Panc1 (cell line): ENCODE measurements at places on chromosomes 7 and 10. TPM values are rescaled to one million over a fixed set of nuclear protein-coding genes. Genes with fewer than 3 reads are reported as not detected.

- no peak for DNase-seq
These were observed 46.2 kb downstream of the WDR11 start for GRCh38 chr10:120897343-120897742.

Gene FAM3C
- total RNA-seq: 55.4 TPM

GRCh38 chr10:124597846-124598165, 136.2 kb downstream of the LHPP start:
- no peak for DNase-seq

Gene TECTB
- not detected for total RNA-seq

DNA sequence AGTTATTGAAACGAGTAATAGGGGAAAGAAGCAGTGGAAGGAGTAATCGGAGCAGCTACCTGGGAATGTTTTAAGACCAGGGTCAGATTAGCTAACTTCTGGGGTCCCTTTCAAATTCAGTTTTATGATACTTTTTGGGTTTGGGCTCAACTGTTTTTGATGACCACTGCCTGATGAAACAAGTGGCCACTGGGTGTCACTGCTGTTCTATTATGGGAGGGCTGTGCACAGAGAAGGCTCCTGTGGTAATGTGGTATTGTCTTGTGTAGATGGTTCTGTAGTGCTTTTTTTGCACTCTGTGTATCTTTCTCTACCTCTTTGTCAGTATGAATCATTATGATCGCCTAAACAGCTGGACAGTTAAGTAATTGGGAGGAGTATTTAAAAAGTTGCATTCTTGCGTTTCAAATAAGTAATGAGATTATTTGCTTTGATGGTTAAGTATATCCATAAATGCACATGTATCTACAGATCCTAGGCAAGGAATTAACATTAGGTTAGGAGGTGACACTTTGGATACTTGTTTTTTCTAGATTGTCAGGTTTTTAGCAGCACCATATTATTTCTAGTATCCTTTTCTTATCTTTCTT, 128.4 kb downstream of the ABCA13 start:
- DNase-seq: peak; percentile 52

Gene NODAL
- total RNA-seq: not detected

Gene VAX1
- total RNA-seq: 4.6 TPM

Gene GIMAP4
- 0.26 TPM for total RNA-seq

- no peak for DNase-seq
These were observed 29.1 kb downstream of the SPOCK2 start for GRCh38 chr10:72058989-72059842.

- no peak for DNase-seq
These were observed 519.1 kb upstream of the GALNT17 start for GRCh38 chr7:70612811-70613210.

Gene HIPK2
- 34.1 TPM for total RNA-seq

DNA sequence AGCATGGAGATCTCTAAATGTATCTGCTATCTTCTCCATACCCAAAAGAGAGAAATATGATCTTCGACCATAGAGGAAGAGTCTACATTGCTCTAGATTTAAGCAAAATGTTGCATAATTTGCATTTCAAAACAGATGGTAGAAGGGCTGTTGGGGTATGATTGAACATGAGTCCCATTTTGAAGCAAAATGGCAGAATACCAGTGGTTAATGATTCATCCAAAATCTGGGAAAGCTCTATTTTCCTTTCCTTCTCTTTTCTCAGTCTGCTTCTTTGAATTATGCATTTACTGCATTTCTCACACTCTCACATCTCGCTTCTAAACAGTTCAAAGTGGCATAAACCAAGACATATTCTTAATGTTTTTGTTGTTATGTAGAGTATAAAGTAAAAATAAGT, 178.5 kb downstream of the MACC1 start:
- no peak for DNase-seq

Gene MPP7
- 0.49 TPM for total RNA-seq

DNA sequence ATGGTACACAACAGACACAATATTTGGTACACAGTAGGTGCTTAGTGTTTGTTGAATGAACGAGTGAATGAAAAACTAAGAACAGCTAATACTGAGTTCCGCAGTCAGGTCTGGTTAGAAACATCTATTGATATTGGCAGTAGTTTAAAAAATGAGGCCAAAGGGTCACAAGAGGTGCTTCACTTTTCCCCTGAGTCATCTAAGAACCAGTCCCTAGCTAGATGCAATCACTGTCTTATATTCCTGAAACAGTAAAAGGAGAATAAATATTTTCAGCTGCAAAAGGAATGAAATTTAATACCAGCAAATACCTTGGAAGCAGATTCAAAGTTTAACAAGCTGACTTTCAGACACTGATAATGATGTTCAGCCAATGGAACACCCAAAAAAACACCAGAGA, 54.5 kb downstream of the SCRN1 start:
- DNase-seq: no peak

DNA sequence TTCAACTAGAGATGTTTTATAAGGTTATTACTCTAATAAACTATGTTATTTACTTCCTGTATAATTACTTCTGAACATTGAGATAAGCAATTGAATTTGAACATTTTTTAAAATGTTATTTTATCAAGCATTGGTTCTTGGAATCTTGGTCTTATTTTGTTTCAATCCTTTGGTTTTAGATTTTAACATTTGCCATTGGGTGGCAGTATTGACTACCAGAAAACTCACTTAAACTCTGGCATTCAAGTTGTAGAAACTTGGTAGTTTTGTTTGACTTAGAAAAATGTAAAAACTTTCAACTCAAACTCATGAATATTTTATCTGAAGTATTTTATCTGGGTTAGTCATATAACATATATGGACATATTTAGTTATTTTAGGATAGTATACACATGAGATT, 48.1 kb downstream of the ATRNL1 start:
- DNase-seq: no peak

Gene SLC26A3
- 0.36 TPM for total RNA-seq

- no peak for DNase-seq
These were observed 299.5 kb downstream of the KCNMA1 start for GRCh38 chr10:77338143-77338542.

GRCh38 chr7:106609416-106609815, 51.5 kb downstream of the CCDC71L start:
- no peak for DNase-seq

Gene TMEM176B
- 0.31 TPM for total RNA-seq

Gene EGR2
- 0.82 TPM for total RNA-seq

- DNase-seq: no peak
These were observed 4.4 kb downstream of the CD36 start for GRCh38 chr7:80642871-80643270.

DNA sequence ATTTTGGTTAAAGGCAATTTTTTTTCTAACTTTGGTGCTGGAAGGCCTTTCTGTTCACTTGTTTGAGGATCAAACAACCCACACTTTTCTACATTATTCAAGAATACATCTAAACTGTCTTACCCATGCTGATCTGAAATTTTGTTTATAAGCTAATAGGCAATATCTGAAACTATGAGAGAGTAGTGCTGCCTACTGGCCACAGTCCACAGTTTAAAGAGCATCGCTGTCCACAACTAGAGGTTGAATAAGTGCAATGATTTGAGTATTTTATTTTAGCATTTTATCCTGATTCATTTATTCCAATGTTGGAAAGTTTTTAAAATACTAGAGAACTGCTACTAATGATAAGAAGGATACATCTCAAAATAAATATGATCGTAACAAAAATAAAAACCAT, 306.9 kb downstream of the ELMO1 start:
- DNase-seq: no peak

DNA sequence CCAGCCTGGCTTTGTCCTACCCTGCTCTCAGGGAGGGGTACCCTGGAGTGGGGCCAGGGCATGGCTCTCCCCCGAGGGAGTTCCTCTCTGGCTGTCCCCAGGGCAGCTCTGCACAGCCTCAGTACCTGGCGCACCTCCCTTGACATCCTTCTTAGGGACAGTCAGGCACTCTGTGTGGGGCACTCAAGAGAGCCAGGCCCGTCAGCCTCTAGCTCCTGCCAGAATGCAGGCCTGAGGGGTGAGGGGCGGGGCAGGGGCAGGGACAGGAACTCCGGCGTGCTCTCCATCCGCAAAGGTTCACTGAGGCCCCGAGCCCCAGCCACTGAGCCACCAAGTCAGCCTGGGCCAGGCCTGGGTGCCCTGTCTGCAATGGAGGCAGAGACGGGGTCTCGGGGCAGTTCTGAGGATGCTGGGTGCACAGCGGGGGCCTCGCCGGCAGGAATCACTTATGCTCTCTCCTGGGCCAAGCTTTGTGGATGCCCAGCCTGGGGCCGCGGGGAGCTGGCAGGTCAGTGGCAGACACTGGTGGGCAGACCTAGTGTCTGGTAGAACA, 10.1 kb downstream of the LIMK1 start:
- DNase-seq: no peak

- DNase-seq: no peak
These were observed 387.8 kb downstream of the SEMA3D start for GRCh38 chr7:84799106-84799505.
